NCI-H1417 treated with DMSO at 0.1 percent for 48 hours (cell line): ENCODE measurements at places on chromosomes 16 and 17.

DNA sequence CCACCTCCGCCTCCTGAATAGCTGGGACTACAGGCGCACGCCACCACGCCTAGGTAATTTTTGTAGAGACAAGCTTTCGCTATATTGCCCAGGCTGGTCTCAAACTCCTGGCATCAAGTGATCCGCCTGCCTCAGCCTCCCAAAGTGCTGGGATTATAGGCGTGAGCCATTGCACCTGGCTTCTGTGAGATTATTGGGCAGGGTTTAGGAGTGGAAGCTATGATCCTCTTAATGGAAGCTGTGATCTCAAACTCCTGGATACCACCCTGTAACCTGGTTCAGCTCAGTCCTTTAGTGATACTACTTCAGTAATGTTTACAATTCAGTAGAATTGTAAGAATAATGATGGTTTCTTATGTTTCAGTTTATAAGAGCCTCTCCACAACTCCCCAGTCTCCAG is 14.1 kb downstream of the NFE2L1 start:
- DNase-seq = no peak

- no peak for DNase-seq
Observed at GRCh38 chr17:80949451-80950421, 41.9 kb upstream of the CHMP6 start.

GRCh38 chr17:37211136-37211535 is 164.6 kb upstream of the C17orf78 start:
- DNase-seq = no peak

DNA sequence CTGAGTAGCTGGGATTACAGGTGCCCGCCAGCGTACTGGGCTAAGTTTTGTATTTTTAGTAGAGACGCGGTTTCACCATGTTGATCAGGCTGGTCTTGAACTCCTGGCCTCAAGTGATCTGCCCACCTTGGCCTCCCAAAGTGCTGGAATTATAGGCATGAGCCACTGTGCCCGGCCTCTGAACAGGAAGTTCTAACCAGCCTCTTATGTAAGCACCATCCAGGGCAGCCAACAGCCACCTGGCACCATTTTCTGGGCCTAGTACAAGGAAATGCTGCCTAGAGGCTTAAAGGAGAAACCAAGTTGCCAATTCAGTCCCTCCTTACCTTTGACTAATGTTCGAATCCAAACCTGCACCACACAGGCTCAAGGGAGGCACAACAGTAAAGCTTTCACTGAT is 8.5 kb upstream of the SLC39A11 start:
- DNase-seq = no peak

- DNase-seq = no peak
Observed at GRCh38 chr17:2084036-2084765, 29.3 kb downstream of the HIC1 start.

- DNase-seq = no peak
Observed at GRCh38 chr17:81870131-81870980, 781 bp downstream of the ARHGDIA start.

DNA sequence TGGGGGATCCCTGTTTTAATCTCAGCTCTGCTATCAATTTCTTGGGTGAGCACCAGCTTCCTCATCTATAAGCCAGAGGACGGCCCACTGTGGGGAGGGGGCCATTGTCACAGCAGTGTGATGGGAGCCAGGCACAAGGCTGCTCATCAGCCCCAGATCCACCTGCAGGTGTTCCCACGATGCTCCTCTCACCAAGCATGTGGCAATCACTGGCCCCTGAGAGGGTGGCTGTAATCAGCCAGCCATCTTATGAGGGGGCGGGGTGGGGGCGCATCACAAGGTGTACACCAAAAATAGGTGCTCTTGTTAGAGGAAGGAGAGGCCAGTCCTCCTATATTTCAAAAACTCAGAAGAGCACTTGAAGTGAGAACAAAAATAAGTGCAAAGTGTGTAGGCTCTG is 31.2 kb downstream of the HNF1B start:
- no peak for DNase-seq

- DNase-seq = no peak
Observed at GRCh38 chr16:3655396-3656159, 1.1 kb downstream of the DNASE1 start.

DNA sequence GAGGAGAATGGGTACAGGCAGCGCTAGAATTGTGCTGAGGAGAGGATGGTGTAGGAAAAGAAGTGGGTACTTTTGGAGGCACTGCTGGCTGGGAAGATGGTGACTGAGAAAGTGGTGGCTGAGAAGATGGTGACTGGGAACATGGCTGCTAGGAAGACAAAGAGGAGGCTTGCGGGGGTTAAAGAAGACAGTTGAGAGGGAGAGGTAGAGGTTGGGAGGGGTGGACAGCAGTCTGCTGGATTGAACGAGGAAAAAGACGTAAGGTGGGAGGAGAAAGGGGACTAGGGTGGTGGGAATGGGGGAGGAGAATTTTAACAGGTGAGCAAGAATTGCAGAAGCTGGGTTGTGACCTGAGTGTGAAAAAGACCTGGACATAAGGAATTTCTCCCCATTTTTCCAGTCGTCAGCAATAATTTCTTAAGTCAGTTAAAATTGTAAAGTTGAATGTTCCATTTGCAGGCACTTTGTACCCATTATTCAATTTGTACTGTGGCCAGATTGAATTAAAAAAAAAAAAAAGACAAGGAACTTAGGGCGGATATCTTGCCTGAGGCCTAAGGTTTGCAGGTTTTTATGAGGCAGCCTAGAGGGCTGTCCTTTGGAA is 2450.0 kb downstream of the TP53TG3F start:
- DNase-seq = no peak

DNA sequence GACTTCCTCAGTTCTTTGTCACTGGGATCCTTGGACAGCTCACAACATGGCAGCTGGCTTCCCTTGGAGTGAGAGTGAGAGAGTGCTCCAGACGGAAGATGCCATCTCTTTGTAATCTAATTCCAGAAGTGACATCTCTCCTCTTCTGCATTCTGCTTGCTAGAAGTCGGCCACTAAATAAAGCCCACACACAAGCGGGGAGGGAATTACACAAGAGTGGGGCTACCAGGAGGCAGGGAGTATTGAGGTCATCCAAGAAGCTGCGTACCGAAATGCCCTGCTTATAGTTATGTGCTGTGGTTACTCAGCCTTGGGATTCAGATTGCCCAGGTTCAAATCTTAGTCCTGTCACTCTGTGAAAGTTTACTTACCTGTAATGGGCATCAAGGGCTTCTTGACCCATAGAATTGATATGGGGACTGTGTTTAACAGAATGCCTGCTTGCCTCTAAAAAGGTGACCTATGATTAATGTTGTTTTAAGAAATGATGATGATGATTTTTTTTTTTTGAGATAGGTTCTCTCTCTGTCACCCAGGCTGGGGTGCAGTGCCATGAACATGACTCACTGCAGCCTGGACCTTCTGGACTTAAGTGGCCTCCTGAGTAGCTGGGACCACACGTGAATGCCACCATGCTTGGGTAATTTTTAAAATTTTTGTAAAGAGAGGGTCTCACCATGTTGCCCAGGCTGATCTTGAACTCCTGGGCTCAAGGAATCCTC is 120.9 kb upstream of the HS3ST2 start:
- no peak for DNase-seq

DNA sequence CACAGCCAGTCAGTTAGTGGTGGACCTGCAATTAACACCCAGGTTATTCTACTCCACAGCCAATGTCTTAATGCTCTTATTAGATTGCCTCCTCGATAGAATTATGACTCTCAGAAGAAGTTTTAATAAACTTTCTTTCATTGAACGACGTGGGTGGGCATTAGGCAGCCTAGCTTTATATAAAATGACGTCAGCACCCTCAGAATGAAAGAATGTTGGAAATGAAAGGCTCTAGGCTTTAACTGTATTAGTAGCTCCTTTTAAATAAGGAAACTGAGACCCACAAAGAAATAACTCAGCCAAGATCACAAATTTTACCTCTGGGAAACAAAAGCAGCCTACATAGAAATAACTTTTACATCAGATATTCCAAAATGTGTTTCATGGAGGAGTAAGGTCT is 91.3 kb upstream of the CLEC3A start:
- DNase-seq = no peak

DNA sequence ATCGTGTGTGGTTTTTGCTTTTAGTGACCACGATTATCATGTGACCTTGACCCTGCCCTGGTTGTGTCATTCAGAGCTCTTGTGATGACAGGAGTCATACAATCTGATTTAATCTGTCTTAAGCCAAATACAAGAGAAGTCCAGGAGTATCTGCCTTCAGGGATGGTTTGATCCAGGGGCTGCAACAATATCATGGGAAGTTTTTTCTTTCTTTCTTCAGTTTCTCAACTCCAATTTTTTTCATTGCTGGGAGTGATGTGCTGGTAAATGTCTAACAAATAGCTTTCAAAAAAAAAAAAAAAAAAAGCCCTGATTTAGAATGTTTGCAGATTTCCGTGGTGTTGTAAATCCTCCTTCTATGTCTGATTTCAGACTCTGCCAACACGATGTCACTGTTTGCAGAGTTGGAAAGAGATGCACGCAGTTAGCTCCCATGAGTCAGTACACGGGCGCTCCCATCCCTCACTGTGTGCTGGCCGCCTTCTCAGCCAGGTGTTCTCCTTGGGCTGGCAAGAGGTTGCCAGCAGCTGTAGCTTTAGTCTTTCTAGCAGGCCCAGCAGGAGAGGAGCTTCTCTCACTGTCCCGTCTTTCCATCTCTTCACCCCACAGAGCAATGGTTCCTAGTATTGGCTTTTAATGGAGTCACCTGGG is 229.7 kb downstream of the SNX29 start:
- no peak for DNase-seq

- DNase-seq = no peak
Observed at GRCh38 chr16:12178251-12178990, 201.9 kb downstream of the SNX29 start.

DNA sequence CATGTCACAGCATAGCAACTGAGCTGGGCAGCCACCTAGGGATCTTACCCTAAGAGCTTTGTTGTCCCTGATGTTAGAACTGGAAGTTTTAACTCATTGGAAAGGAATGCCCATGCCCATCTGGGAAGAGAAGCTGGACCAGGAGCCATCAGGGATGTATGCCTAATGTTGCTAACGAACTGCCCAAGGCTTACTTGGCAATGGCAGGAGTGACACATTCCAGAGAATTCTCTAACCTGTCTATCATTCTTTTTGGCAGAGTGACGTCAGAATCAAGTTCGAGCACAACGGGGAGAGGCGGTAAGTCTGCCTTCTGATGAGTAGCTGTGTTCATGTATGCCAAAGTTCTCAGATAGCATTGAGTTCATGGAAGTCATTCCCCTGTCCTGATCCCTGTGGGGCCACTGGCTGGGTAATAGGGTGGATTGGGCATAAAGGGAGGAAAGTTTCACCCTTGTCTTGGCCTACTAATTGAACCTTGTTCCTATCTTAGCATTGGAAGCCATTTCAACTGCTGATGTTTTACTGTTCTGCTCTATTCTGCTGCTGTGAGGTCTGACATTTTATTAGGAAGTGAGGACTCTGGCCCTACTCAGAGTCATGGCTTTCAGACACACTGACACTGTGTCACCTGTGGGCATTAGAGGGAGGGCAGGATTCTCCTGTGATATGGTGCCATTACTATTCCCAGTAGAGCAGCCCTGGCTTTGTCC is 23.7 kb downstream of the MAP3K3 start:
- no peak for DNase-seq

GRCh38 chr17:65366102-65366844 is 195.2 kb downstream of the AXIN2 start:
- no peak for DNase-seq

DNA sequence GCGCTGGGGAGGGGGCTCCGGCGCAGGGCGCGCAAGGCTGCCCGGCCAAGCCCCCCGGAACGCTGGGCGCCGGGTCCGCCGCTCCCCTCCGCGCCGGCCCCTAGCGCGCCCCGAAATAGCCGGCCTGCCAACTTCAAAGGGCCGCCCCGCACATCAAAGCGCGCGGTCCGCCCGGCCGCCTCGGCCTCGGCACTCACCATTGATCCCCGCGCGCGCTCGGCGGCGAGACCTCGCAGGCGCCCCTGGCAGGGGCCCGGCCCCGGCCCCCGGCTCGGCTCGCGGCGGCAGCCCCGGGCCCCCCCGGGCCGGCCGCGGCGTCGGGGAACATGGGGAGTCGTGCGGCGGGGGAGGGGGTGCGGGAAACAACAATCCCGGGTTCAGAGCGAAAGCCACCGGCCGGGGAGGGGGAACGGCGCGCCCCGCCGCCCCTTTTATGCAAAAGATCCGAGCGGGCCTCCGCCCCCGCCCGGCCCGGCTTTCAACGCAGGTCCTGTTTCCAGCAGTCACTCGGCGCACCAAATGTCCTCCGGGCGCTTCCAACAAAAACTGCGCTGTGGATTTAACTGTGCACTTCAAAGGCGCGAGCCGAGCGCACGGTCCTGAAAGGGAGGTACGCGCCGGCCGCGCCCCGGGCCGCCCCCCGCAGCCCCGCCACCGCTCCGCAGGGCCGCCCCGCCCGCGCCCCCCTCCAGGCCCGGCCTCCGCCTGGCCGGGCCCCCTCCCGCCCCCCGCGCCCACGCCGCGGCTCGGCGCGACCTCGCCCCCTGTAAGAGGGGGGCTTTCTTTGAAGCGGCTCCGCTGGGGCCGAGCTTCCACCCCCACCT is 608 bp downstream of the AXIN2 start:
- DNase-seq = peak; percentile 7

GRCh38 chr16:1634541-1634940 is 22.4 kb downstream of the CRAMP1 start:
- DNase-seq = no peak

DNA sequence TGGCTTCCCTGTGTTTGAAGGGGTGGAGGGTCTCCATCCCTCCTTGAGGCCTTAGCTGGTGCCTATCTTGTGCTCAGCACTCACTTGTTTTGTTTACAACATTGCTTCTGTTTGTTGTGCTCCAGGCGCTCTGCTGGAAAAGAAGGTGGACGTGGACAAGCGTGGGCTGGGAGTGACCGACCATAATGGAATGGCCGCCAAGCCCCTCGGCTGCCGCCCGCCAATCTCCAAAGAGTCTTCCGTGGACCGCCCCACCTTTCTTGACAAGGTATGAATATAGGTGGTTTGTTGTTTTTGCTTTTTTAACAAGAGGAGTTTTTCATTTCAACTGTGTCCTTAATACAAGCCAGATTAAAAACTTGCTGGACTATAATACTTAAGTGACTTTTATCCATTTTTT is 53.5 kb downstream of the TMC6 start:
- DNase-seq = no peak

DNA sequence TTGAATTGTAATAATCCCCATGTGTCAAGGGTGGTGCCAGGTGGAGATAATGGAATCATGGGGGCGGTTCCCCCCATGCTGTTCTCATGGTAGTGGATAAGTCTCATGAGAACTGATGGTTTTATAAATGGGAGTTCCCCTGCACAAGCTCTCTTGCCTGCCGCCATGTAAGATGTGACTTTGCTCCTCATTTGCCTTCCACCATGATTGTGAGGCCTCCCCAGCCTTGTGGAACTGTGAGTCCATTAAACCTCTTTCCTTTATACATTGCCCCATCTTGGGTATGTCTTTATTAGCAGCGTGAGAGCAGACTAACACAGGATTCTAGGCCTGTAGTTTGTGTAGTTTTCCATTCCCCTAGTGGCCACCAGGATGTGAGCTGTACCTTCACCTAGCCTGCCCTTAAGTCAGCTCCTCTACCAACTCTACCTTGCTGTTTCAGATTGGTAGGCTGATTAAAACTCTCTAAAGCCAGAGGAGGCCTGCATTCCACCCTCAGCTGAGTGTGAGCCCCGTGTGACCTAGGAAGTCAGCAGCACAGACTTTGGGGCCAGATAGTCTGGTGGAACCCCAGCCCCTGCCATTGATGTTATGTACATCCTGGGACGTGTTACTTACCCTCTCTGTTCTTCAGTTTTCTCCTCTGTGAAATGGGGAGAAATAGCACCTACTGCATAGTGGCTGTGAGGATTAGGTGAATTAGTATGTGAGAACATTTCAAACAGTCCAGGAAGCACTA is 252.4 kb upstream of the CACNG5 start:
- no peak for DNase-seq
